Mesothelial cell of epicardium (in vitro differentiated cells): ENCODE measurements at places on chromosomes 11 and 22.
A peak's percentile ranks its signal among the peaks of the same experiment; 100 is the strongest.

DNA sequence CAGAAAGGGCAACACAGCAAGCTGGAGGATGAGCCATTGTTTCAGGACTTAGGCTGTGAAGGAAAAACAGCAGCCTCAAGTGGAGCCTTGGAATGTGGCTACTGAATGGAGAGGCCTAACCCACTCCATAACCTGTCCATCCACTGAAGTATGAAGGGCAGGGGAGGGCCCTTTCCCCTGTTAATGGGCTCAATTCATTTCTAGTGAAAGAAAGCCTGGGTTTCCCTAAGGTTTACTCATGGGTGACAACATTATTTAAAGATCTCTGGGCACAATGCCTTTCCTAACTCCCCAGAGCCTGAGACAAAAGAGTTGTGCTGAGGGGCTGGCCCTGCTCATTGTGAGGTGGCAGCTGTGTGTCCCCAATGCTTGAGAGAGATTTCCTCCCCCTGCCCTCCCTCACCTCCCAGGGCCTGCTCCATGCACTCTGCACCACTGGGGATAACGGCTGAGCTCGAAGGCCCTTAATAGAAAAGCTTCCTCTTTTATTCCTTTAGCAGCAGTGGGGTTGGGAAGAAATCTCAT lies 83.8 kb downstream of the ME3 start:
- no peak for DNase-seq

GRCh38 chr22:19891317-19892256 lies 36.9 kb upstream of the GNB1L start:
- no peak for DNase-seq

- peak; percentile 46 for DNase-seq
Observed at GRCh38 chr22:20885557-20886323, 26.9 kb downstream of the SNAP29 start.

DNA sequence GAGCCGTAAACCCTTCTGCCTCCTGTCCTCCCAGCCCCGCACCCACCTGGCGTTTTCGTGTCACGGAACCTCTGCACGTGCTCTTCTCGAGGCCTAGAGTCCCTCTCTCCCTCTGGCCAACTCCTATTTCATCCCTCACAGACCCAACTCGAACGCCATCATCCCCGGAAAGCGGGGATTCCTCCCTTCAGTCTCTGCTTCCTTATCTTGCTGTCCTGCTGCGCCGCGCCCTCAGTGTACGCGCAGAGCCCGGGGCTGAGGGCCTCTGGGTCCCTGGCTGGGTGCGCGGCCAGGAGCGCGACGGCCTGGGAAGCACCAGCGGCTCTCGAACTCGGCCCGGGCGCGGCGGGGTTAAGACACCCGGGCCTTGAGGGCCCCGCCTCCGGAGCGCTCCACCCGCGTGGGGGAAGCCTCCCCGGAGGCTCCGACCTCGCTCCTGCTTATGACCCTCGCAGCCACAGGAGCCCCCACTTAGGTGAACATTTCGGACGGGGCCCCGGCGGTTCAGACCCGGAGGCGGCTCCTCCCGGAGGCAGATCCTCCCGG lies 398 bp upstream of the ATG16L2 start:
- no peak for DNase-seq

- no peak for DNase-seq
Observed at GRCh38 chr11:74677131-74677530, 54.1 kb downstream of the CHRDL2 start.

- DNase-seq, result no peak
Observed at GRCh38 chr22:45240104-45240809, 437 bp downstream of the KIAA0930 start.

GRCh38 chr11:31617246-31617645 lies 107.7 kb downstream of the ELP4 start:
- DNase-seq, result no peak

- DNase-seq, result no peak
Observed at GRCh38 chr22:29291215-29291614, 15.2 kb upstream of the GAS2L1 start.

GRCh38 chr11:16421826-16422225 lies 65.5 kb upstream of the SOX6 start:
- no peak for DNase-seq

GRCh38 chr22:20951151-20951931 lies 15.7 kb upstream of the AIFM3 start:
- DNase-seq, result no peak

- DNase-seq, result no peak
Observed at GRCh38 chr11:117026593-117027330, 71.5 kb downstream of the SIK3 start.

GRCh38 chr22:33519974-33520903 lies 400.0 kb downstream of the LARGE1 start:
- no peak for DNase-seq

GRCh38 chr22:23055449-23056179 lies 14.7 kb upstream of the GNAZ start:
- DNase-seq, result no peak

DNA sequence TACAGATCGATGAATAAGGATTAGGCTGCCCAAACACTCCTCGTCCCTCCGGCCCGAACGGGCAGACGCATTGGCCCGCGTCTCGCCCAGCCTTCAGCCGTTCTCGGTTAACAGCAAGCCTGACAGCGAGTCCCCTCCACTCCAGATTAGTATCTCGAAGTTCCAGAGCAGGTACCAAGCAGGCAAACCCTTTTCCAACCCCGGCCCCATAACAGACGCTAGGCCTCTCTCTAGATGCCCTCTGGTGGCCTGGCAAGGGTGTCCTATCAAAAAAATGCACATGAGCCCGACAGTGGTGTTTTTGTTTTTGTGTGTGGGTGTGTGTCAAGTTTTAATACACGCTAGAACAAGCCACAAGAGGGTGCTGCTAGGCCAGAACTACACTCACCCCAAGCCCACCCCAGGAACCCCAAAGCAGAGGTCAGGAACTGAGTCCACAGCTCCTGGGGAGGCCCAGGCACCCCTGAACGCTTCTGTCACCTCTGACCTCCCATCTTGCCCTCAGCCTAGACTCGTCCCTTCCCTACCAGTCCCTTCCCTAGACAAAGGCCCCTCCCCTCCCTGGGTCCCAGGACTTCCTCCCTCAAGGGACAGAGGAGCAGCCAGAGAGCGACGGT lies 658 bp upstream of the ARFGAP2 start:
- DNase-seq, result peak; percentile 67
